ENCODE measurements at places on chromosomes 13 and 19.

- no peak overlapping the region for H3K27ac ChIP-seq
- no peak for DNase-seq
- no peak overlapping the region for H3K4me3 ChIP-seq
- no peaks in the 10 kb centered on the region for H3K27me3 ChIP-seq
Observed at GRCh38 chr19:33118643-33119042, 13.3 kb upstream of the WDR88 start.

- H3K4me1 ChIP-seq: no peaks in the 10 kb centered on the region
- H3K27ac ChIP-seq: no peak overlapping the region
- H3K4me3 ChIP-seq: no peak overlapping the region
- no peaks in the 10 kb centered on the region for H3K27me3 ChIP-seq
- DNase-seq: no peak
Observed at GRCh38 chr13:91948736-91949135, 550.3 kb downstream of the GPC5 start.

DNA sequence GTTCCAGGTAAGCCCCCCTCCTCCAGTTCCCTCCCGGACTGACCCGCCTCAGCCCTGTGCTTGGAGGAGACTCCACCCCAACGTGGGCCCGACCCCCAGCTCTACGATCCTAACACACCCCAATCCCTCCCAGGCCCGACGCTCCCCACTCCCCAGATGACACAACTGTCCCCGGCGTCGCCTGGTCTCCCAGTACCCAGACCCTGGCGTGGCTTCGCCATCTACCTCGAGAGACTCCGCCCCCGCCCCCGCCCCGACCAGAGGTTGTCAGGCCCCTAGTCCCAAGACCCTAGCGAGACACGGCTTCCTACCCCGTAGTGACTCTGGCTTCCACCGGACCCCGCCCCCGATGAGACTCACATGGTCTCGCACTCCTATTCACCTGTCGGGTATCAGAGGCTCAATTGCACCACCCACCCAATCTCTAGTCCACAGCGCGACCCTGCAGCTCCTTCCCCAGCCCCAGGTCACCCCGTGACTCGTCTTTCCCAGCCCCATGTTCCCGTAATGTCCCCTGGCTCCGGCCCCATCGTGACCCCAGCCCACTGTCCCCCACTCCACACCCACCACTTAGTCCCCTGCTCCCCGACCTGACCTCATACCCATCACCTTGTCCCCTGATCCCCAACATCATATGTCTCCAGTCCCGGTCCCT is 2.9 kb downstream of the CD37 start:
- no peak for DNase-seq
- peak overlapping the region; percentile 29 for H3K4me3 ChIP-seq
- peaks cover 34% of the 10 kb centered on the region for H3K36me3 ChIP-seq
- no peak overlapping the region for H3K27ac ChIP-seq
- H3K4me1 ChIP-seq: no peaks in the 10 kb centered on the region
- H3K27me3 ChIP-seq: peaks cover 3% of the 10 kb centered on the region

GRCh38 chr13:39665763-39666162 is 10.3 kb downstream of the COG6 start:
- H3K4me3 ChIP-seq: no peak overlapping the region
- DNase-seq: no peak
- H3K4me1 ChIP-seq: no peaks in the 10 kb centered on the region
- H3K36me3 ChIP-seq: peaks cover 44% of the 10 kb centered on the region
- no peaks in the 10 kb centered on the region for H3K27me3 ChIP-seq

- peak within 1 kb of the TSS; percentile 97 for H3K27ac ChIP-seq
- H3K27me3 ChIP-seq: no peaks in the 10 kb centered on the region
- peak within 1 kb of the TSS; percentile 93 for H3K4me3 ChIP-seq
- peak; percentile 99 for DNase-seq
Observed at GRCh38 chr19:2096480-2097202, at the start of gene IZUMO4. TSS of gene IZUMO4 (plus strand) at chr19:2096915. CDS start at chr19:2096946, 31 bp downstream.

DNA sequence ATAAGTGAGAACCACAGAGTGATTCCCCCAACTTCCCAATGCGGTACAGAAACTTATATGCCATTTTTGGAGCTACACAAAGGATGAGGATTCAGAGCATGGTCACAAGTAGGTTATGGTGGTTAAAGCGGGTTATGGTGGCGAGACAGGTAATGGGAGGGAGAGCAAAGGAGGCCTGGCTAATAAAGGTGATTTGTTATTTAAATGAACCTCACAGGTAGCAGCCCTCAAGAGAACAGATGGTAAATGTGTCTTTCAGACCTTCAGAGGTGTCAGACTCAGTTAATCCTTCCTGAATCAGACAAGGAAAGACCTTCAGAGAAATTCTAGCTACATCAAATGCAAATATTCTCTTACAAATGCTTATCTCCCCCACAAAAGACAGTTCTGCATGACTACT is 1971.4 kb downstream of the OLFM4 start:
- no peak overlapping the region for H3K27ac ChIP-seq
- H3K4me1 ChIP-seq: no peaks in the 10 kb centered on the region
- no peak overlapping the region for H3K4me3 ChIP-seq
- no peaks in the 10 kb centered on the region for H3K27me3 ChIP-seq
- no peaks in the 10 kb centered on the region for H3K36me3 ChIP-seq

GRCh38 chr19:34597596-34597995 is 79.4 kb downstream of the SCGB2B2 start:
- no peak overlapping the region for H3K27ac ChIP-seq
- DNase-seq: no peak
- H3K4me3 ChIP-seq: no peak overlapping the region
- H3K4me1 ChIP-seq: no peaks in the 10 kb centered on the region

GRCh38 chr13:28581451-28581850 is 77.5 kb upstream of the POMP start:
- no peak overlapping the region for H3K4me3 ChIP-seq
- no peak overlapping the region for H3K27ac ChIP-seq
